ENCODE measurements at places on chromosomes 1 and 21. TPM values are rescaled to one million over a fixed set of nuclear protein-coding genes. Genes with fewer than 3 reads are reported as not detected.

Gene SSX2IP
- 0.60 TPM for total RNA-seq

Gene PCP4
- not detected for total RNA-seq

Gene HES5
- not detected for total RNA-seq

Gene OR2T27
- total RNA-seq = not detected

Gene SLAMF7
- not detected for total RNA-seq

Gene HUNK
- total RNA-seq = under 0.01 TPM

Gene OLIG2
- total RNA-seq = not detected

Gene UTS2
- total RNA-seq = not detected

Gene CEP85
- total RNA-seq = 4.2 TPM

Gene CITED4
- total RNA-seq = 3.9 TPM

Gene NR5A2
- 3.4 TPM for total RNA-seq

Gene TIAM1
- total RNA-seq = 0.22 TPM

Gene RPTN
- not detected for total RNA-seq

Gene ASPM
- total RNA-seq = 3.0 TPM

Gene CTPS1
- total RNA-seq = 16.5 TPM

Gene FAM151A
- not detected for total RNA-seq

Gene LPGAT1
- 31.6 TPM for total RNA-seq

Gene SMIM12
- 40.3 TPM for total RNA-seq

Gene NEGR1
- total RNA-seq = under 0.01 TPM

Gene PTPRC
- total RNA-seq = not detected

Gene DYNLT4
- total RNA-seq = 0.40 TPM

Gene MAN1C1
- total RNA-seq = 0.79 TPM

Gene PGBD5
- total RNA-seq = 0.60 TPM

Gene FNBP1L
- total RNA-seq = 40.3 TPM

Gene TRIM45
- 1.5 TPM for total RNA-seq

Gene WNT9A
- total RNA-seq = 0.87 TPM

Gene SHISA4
- 7.4 TPM for total RNA-seq

Gene HSD3B2
- not detected for total RNA-seq

Gene FAM89A
- total RNA-seq = 23.5 TPM

Gene TCHHL1
- not detected for total RNA-seq

Gene KLHDC7A
- total RNA-seq = not detected

Gene PTGFR
- under 0.01 TPM for total RNA-seq

Gene SPATA45
- not detected for total RNA-seq

Gene CD247
- total RNA-seq = not detected

Gene OR2M5
- total RNA-seq = not detected

Gene LRRC3
- 0.99 TPM for total RNA-seq

Gene DNAJB4
- total RNA-seq = 267 TPM

Gene CD1D
- under 0.01 TPM for total RNA-seq

Gene KCNN3
- total RNA-seq = 0.99 TPM

Gene NENF
- total RNA-seq = 11.8 TPM

Gene C1orf141
- not detected for total RNA-seq

Gene HPCA
- not detected for total RNA-seq

Gene GSTM5
- total RNA-seq = not detected

Gene PGLYRP4
- not detected for total RNA-seq

Gene PTP4A2
- 152 TPM for total RNA-seq

Gene NUP210L
- under 0.01 TPM for total RNA-seq

Gene PRKAB2
- 3.3 TPM for total RNA-seq

Gene L1TD1
- total RNA-seq = not detected

Gene GJC2
- total RNA-seq = 18.3 TPM

Gene CACHD1
- total RNA-seq = 3.1 TPM

Gene METTL25B
- total RNA-seq = 18.3 TPM

Gene GIPC2
- 32.3 TPM for total RNA-seq

Gene NTMT2
- not detected for total RNA-seq

Gene LAD1
- total RNA-seq = not detected

Gene ZNF678
- 5.9 TPM for total RNA-seq

Gene LEFTY2
- total RNA-seq = not detected

Gene KNCN
- not detected for total RNA-seq

Gene AMPD1
- total RNA-seq = not detected

Gene TRIM63
- total RNA-seq = under 0.01 TPM
